ENCODE measurements at places on chromosomes 6 and 20.

GRCh38 chr20:7579888-7580287, 360.4 kb downstream of the HAO1 start:
- no peak for DNase-seq

GRCh38 chr6:34236443-34237315, at the start of gene HMGA1:
Gene HMGA1 (plus strand): TSS chr6:34236873. CDS start chr6:34240781, 3,908 bp downstream.
- DNase-seq, result no peak

GRCh38 chr6:3226481-3227362, 731 bp downstream of the TUBB2B start:
- no peak for DNase-seq

GRCh38 chr6:31969712-31970603, 2.0 kb downstream of the DXO start:
- peak; percentile 63 for DNase-seq

DNA sequence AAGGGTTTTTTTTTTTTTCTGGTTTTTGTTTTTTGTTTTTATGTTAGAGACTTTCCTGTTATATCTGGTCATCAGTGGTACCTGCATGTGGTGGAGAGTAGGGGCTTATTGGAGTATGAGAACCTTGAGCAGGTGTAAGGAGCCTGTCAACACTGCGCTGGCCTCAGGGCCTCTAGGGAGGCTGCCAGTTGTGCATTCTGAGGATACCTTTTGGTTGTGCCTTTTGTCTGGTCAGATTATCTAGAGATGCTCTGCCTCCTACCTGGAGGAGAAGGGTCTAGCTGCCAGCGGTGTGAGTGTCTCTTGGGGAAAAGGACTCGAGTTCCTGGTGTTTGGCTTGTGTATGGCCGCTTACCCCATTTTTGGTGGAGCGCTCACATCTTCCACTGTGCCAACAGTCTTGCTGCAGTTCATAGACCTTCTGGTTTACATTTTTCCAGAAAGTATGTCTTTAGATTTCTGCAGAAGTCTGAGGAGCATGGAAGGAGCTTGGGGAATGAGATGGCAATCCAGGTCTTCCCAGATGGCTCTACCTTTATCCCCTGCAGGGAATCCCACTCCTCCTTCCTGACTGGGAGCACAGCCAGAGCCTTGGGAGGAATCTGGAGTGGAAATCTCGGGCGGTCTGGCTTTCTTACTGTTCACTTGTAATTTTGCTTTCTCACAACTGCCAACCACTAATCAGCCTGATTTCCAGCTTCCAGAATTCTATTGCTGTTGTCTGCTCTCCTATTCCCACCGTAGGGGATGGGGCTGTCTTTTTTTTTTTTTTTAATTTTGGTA, 49.9 kb downstream of the PTPN1 start:
- DNase-seq, result no peak

- DNase-seq, result no peak
Measured at GRCh38 chr6:159931112-159931511, 37.8 kb upstream of the IGF2R start.

DNA sequence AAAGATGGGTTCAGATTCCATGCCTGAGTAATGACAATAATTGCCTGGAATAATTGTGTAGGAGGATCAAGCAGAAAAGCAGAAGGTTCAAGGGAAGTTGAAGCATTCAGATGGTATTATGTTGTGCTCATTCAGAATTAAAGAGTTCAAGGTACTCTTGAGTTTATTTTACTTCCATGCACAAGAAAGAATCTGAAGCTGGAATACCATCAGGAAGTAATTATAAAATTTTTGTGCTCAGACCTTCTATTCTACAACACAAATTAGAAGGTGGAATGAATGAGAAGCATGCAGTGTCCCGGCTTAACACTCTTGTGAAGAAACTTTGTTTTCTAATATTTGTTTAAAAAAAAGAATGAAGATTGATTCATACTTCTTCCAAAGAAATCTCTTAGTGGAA, 139.4 kb upstream of the ENPP5 start:
- DNase-seq, result no peak

DNA sequence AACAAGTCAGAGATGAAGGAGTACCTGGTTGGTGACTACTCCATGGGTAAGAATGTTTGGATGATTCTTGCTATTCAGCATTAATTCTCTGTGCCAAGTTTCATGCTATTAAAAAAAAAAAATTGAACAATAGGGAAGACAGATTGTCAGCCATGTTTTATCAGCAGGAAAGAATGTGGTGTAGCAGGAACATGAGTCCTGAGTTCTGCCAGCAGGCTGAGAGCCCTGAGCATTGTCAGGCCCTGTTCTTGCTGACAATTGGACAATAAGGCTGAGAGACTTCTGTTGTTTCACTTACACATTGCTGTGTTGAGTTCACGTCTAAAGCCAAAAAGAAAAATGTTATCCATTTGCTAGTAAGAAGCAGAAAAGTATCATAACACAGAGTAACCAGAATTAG, 70.4 kb upstream of the SMIM28 start:
- no peak for DNase-seq

DNA sequence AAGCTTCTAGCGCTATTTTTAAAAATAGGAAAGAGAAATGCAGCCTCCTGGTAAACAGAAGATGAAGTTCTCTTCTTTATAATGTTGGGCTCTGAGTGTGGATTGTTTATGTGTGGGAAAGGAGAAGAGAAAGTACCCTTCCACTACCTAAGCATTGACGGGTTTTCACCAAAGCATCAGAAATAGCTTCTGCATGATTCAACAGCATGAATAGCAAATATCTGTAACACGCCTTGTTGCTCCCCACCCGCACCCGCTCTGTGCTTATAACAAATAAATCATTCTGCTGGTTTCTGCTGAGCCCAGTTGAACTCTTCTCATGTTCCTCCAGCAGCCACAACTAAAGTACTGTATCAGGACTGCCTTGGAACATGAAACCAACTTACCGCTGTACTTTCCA, 20.7 kb downstream of the TXLNB start:
- peak; percentile 31 for DNase-seq

DNA sequence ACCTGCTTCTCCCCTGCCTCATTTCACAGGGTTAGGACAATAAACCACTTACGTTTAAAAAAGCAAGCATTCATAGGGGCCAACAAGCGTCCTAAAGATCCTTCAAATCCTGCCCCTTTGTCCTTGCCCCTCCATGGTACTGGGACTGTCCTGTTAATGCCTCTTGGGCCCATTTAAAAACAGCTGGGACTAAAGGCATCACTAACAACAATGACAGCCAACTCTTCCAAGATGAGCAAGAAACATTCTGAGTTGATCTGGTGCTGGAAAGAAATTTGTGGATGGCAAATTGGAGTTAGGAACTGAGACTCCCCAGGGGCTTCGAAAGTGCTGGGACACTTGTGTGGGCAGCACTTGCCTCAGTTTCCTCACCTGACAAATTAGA, 93.4 kb downstream of the ZMYND8 start:
- DNase-seq, result no peak

DNA sequence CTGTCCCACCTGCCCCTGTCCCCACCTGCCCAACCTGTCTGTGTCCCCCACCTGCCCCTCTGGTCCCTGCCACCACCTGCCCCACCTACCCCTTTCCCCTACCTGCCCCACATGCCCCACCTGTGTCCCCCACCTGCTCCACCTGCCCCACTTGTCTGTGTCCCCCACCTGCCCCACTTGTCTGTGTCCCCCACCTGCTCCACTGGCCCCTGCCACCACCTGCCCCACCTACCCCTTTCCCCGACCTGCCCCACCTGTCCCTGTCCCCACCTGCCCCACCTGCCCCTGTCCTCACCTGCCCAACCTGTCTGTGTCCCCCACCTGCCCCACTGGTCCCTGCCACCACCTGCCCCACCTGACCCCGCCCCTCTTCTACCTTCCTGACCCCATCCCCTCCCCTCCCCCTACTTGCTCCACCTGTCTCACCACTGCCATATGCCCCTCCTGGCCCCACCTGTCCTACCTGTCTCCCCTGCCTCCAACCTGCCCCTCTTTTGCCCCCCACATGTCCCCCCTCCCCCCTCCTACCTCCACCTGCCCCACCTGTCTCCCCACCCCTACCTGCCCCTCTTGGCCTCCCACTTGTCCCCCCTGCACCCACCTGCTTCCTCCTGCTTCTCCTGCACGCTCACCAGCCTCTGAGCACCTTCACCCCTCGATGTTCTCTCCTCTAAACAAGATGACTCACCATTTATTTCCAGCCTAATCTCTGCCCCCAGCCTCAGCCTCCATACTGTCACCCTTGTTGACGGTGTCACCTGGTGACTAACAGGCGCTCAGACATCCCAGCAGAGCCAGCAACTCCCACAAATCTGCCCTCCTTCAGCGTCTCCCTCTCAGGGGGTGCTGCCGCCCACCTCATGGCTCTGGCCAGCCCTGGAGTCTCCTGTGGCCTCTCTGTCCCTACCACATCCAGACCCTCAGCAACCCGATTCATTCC, 5.6 kb upstream of the MYT1 start:
- no peak for DNase-seq

DNA sequence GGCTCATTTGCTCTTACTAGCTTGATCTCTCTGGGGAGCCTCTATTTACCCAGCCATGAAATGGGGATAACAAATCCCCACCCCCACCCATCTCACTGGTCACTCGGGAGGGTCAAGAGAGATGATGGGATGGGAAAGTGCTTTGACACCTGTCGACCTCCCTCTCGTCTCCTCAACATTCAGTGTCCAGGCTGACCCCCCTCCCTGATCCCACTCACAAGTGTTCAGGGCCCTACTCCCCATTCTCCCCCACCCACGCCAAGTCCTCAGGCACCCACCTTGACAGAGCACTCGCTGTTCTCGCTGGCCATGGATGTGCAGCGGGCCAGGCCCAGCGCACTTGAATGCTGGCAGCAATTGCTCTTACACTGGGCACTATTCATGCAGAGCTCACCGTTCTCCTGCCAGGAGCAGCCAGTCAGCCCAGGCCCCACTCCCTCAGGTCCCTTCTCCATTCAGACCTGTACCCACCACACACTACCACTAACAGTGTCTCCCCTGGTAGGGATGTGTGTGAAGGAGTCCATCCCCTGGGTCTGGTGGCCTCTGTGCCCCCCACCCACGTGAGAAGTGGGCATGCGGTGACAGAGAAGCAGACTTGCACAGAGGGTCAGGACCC, 1.6 kb downstream of the CLPS start:
- no peak for DNase-seq

DNA sequence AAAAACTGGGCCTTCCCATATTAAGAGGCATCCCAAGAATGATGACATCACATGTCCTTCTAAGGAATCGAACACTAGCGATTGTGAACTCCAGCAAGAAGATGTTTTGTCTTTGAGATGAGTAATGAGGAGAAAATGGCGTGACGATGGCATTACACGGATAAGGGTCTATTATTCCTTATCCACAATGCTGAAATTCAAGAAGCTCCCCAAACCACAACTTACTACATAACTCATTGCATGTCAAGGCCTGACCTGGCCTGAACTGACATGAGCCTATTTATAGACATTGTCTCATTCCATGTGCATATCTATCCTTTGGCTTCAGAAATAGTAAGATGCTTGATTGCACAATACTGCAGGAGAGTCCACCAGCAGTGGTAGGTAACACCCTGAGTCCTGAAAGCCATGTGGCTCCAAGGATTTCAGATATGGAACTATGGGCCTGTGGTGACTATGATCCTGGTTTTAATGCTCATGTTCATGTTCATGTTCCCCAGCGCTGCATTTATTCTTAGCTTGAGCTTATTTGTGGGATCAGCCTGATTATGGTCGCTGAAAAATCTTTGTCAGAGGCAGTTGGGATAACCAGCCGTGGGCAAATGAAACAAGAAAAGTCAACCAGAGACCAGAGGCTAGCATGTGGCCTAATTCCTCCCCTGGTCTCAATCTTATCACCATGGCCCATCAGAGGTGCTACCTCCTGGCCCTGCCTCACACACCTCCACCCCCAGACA, 183.2 kb upstream of the JARID2 start:
- peak; percentile 99 for DNase-seq

GRCh38 chr6:68240726-68241125, 394.4 kb upstream of the ADGRB3 start:
- DNase-seq, result no peak

DNA sequence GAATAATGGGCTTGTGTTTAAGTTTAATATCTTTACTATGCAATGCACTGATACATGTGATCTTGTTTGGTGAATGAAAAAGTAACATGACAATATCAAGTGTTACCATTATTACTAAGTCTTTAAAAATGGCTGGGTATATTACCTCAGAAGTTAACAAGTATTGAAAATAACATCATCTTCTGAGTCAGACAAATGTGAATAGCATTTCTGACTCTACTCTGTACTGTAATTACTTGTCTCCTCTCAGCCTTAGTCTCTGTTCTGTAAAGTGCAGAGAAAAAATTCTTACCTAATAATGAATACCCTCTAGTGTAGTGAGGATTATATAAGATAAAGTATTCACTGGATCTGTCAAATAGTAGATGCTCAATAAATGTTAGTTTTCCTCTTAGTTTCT, 47.0 kb upstream of the GCLC start:
- DNase-seq, result no peak

DNA sequence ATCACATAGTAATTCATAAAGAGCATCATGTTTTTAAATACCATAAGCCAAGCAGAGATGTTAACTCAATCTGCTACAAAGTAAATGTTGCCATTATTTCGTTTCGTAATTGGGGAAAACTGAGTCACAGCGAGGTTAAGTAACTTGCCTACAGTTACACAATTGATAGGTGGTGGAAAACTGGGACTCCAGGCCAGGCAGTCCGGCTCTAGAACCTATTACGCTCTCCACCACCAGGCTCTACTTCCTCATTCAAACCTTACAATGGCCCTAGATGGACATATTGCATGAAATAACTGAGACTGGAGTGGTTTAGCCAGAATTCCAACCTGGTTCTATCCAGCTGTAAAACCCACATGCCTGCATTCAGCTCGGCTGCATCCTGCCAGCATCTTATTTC, 58.2 kb downstream of the LINC00237 start:
- no peak for DNase-seq

DNA sequence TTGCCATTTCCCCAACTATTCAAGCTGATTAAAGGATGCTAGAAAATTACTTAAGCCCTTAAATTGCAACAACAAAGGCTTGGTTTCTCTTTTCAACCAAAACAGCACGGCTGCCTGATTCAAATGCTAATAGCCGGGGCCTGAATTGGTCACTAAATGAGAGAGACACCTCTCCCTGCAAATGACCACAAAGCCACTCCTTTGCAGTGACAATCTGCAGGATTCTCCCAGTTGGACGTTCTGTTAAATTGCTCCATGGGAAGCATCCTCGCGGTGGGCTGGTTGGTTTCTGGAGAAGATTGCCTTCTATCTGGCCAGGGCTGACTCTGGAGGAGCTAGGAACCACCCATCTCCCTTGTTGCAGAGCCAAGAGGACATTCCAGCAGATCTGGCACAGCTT, 29.7 kb upstream of the TBXT start:
- no peak for DNase-seq

DNA sequence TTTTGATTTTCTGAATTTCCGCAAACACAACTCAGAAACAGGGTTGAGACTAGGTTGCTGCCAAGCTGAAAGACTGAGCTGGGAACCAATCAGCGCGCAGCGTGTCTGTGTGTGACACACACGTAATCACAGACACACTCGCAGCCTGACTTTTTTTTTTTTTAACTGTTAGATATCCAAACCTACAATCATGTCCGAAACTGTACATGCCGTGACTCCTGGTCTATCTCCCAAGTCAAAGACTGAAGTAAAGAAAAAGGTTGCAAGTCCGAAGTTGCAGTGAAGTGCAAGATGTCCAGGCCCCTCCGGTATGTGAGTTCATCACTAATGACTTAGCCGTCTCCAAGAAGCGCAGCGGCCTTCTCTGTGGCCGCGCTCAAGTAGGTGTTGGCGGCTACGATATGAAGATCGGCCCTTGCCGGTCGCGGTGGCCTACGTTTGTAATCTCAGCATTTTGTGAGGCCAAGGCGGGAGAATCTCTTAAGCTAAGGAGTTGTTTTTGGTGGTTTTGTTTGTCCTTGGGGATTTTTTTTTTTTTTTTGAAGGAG, 108.2 kb downstream of the HFE start:
- peak; percentile 85 for DNase-seq

- DNase-seq, result peak; percentile 71
Measured at GRCh38 chr6:108944707-108945680, 96.8 kb downstream of the ARMC2 start.

Data from non-pigmented ciliary epithelial cell (primary cell).